ENCODE measurements at places on chromosomes 2 and 18.
A peak's percentile ranks its signal among the peaks of the same experiment; 100 is the strongest.

- DNase-seq, result no peak
Measured at GRCh38 chr2:37647971-37648330, 23.5 kb downstream of the CDC42EP3 start.

DNA sequence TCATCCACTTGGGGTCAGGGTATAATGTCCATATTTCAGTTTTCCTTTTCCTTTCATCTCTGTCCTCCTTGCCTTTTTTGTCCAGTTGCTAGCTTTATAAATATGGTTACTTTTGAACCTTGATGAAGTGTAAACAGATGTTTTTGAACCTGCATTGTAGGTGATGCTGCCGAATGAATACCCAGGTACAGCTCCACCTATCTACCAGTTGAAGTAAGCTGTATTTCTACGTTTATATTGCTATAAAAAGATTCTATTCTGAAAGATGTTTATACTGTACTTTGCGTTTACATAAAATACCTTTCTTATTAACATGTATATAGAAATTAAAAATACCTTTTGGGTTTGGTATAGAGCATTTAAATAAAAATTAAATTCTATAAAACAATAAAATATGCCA, 2.2 kb downstream of the IMPACT start:
- DNase-seq, result no peak

DNA sequence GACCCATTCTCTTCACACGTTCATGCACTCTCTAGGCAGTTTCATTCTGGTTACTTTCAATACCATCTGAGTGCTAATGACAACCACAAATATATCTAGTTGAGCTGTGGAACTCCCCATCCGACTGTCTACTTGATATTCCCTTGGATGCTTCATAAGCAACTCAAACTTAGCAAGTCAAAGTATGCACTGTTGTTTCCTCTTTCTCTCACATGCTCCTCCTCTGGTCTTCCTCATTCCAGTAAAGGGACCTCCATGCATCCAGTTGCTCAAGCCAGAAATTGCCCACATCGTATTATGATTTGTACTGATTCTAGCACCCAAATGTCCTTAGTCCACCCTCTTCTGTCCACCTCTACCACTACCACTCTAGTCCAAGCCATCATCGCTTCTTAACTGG, 22.3 kb downstream of the SEMA4F start:
- DNase-seq, result no peak

- no peak for DNase-seq
Measured at GRCh38 chr2:110875384-110875725, 143.0 kb downstream of the ACOXL start.

GRCh38 chr2:127517465-127517864, 8.8 kb downstream of the IWS1 start:
- no peak for DNase-seq

DNA sequence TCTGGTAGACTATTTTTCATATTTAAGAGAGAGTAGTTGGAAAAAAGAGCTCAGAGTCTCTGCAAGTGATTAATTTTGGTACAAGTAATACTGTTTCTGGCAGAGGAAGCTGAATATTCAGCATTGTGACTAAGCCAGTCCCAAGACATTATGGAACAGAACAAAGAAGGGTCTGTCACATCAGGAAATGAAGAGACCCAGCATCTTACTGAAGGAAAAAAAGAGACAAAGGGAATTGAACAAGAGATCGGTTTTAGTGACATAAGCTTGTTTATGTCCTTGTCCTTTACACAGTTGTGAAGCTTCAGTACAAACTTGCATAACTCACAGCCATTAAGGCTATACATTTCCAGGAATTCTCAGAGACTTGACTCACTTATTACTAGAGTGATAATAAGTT, 568.5 kb upstream of the SLC8A1 start:
- DNase-seq, result no peak

GRCh38 chr2:160482673-160483072, 10.9 kb downstream of the RBMS1 start:
- no peak for DNase-seq

DNA sequence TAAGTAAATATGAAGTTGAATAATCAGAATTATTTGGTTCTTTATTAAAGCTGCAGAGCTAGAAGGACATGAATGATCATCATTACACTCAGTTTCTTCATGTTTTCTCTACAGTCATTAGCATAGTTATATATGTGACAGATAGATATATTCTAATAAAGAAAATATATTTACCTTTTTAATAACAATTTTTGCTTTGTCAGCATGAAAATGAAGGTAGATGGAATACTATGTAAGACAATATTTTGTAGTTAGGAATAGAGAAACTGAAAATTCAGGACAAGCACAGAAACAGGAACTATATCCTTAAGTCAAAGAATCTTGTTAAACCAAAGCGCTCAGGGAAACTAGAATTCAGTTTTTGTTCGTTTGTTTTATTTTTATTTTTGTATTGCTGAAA, 649.9 kb upstream of the NRXN1 start:
- DNase-seq, result no peak

DNA sequence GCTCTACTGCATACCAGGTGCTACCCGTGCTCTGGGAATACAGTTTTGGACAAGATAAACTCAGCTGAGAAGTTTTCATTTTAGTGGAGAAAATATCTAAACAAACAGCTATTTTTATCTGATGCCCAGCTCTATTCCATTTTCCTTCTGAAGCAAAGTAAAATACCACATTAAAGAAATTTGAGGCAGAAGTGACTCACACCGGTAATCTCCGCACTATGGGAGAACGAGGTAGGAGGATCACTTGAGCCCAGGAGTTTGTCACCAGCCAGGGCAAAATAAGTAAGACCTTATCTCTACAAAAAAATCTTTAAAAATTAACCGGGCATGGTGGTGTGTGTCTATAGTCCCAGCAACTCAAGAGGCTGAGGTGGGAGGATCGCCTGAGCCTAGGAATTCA, 416.2 kb upstream of the LYPD1 start:
- no peak for DNase-seq

DNA sequence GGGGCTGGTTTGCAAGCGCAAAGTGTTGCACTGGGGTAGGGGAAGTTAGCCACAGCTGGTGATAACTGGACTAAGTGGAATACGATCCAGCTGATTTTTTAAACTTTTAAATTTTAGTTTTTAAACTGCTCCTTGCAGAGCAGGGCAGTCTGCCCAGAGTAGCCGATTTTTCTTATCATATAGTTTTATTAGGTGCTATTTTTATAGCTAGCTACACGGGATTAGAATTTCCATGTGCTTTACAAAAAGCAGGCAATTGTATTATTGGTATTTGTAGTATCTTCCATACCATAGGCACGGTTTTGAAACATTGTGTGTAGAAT, 9.6 kb downstream of the CPLX4 start:
- DNase-seq, result no peak

- DNase-seq, result no peak
Measured at GRCh38 chr2:127103243-127104165, 3.5 kb downstream of the BIN1 start.

- no peak for DNase-seq
Measured at GRCh38 chr18:11678211-11678610, 10.9 kb upstream of the GNAL start.

DNA sequence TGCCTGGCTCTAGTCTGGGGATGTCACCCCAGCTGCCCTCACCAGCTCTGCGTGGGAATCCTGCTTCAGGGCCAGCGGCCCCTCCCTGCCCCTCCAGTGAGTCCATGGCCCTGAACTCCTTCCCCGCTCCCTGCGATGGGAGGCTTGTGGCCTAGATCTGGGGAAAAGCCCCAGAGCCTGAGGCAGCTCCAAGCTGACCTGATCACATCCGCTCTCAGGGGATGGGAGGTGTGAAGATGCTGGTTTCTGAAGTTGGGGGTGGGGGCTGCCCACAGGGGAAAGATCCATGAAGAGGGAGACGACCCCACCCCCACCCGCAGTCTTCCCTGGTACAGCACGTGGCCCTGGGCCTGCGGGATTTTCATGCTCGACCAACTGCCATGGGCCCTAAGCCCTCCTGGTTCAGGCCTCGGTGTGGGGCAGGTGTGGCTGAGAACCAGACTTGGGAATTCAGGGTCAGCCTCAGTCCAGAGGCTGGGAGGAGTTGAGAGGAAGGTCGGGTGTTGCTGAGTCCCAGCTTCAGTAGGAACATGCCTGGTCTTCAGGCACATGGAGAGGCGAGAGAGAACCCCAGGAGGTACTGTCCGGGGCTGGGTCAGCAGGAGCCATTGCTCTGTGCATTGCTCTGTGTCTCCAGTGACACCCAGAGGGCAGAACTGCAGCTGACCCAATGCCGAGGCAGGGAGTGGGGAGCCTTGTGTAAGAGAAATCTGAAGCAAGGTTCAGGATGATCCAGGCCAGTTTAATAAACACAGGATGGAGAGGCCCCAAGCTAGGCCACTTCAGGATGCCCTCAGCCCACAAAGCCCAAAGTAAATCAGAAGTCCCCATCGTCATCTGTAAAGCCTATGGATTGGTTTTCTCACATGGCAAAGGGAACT, 115.1 kb downstream of the CAPN13 start:
- no peak for DNase-seq

DNA sequence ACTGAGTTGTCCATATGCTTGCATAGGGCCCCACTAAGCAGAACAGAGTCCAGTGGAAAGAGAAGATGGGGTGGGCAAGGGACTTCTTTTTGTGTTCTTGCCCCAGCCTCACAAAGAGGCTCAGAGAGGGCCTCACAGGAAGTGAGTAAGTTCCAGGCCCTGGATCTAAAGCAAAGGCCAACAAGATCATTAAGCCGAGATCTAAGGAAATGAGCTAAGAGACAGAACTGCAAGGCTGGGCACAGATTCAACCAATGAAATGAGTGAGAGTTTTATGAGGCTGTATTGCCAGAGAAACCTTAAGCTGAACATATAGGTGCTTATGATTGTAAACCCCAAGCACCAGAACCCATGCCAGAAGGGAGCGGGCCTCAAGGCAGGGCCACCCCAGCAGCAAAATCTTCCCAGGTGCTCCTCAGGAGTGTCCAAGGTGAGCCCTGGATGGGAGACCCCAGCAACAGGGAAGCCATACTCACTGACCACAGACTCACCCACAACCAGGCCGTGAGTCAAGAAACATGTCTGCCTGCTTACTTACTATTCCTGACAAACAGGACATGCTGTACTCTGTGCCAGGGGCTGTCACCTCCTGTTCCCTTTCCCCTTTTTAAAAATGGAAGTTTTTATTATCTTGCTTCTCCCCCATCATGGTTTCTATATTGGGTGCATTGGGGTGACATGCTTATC, 40.2 kb downstream of the SLC14A1 start:
- DNase-seq, result no peak

GRCh38 chr2:111936881-111937280, 38.5 kb downstream of the MERTK start:
- DNase-seq, result no peak

DNA sequence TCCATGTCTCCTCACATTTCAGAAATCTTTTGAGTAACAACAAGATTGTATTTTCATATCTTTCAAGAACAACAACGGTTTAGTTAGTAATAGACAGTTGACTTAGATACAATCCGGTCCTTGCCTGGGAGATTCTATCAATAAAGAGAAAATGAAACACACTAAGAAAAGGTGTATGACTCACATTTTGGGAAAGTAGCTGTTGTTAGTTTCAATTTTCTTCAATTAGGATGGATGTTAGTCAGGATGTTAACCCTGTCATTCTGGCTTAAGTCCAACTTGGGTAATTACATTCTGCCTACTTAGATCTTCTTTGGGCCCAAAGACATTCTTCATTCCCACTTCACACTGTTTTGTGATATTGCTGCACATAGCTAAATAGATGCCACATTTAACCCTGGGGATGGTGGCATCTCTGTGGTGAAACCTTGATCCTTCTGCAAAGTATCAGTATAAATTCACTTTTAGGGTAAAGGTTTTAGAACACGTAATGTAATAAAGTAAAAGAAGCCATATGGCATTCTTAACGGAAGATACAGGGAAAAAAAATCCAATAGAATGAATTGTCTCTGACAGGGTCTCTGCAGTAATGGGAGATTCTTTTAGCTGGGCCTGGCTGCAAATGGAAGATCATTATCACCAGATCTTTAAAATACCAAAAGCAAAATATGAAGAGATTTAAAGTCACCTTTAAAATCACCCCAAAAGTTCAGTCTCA, 365.5 kb downstream of the FIGN start:
- no peak for DNase-seq

GRCh38 chr2:224983712-224984554, 58.3 kb downstream of the DOCK10 start:
- no peak for DNase-seq

- no peak for DNase-seq
Measured at GRCh38 chr2:133497270-133497893, 70.9 kb downstream of the NCKAP5 start.

- no peak for DNase-seq
Measured at GRCh38 chr2:33011941-33012340, 65.2 kb downstream of the LTBP1 start.

DNA sequence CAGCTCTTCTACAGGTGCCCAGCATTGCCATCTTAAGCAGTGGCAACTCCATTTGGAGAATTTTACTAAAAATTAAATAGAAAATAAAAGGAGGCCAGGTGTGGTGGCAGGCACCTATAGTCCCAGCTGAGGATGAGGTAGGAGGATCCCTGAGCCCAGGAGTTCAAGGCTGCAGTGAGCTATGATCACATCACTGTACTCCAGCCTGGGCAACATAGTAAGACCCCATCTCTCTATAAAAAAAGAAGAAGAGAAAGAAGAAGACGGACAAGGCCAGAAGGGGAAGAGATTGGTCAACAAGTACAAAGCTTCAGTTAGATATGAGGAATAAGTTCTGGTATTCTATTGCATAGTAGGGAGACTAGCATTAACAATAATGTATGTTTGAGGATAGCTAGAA, 21.7 kb upstream of the HNRNPA3 start:
- no peak for DNase-seq

- peak; percentile 49 for DNase-seq
Measured at GRCh38 chr2:42810971-42811811, 18.8 kb upstream of the HAAO start.

DNA sequence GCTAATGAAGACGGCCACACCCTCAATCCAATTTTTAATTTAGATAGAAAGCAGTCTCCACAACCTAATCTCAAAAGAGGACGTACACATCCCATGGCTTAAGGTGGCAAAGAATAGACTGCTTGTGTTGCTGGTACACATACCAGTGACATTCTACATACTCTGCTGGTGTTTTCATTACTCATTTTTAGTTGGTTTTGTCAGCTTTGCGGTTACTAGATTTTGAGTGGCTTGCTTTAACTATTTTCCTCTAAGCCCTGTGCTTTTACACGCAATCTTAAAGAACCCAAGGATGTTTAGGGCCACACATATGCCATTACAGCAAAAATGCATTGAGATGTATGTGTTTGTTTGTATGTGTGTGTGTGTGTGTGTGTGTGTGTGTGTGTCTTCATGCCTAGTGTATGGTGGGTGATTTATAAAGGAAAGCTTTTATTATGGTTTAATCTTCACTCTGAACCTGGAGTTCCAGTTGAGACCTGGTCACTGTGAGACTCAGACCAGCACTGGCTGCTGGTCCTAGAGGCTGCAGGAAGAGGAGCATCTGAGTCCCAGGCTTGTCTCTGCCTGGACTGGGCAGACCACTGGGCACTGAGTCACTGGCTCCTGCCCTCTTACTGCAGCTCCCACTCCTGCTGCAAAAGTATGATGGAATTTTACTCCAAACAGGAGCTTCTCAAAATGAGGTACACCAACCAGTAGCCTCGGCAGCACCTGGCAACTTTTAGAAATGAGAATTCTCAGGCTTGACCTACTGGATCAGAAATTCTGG, 415.9 kb downstream of the NBAS start:
- no peak for DNase-seq

- DNase-seq, result no peak
Measured at GRCh38 chr2:1886405-1886992, 142.2 kb upstream of the PXDN start.

GRCh38 chr2:70995426-70995729, 705 bp upstream of the TEX261 start:
- DNase-seq, result no peak
